Uterus (tissue), 4 donors: ENCODE measurements at places on chromosomes 12 and 14.

DNA sequence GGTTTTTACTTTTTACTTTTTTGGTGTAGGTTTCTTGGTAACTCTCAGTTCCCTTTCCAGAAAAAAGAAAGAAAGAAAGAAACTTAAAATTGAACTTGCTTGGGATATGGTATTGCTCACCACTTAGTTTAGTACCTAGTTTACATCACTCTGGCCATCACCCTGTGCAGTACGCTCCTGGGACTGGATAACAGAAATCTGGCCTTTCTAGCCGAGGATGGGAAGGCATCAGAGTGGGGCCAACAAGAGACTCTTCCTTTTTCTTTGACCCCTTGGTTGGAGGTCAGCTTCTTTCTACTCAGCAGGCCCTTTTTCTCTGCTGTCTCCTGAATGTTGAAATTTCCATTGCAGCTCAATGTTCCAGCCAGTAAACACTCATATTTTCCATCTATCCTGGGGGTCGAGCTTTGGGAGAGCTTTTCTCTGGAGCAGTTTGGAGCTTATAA, 156.6 kb downstream of the TGFB3 start:
- no peak for DNase-seq

DNA sequence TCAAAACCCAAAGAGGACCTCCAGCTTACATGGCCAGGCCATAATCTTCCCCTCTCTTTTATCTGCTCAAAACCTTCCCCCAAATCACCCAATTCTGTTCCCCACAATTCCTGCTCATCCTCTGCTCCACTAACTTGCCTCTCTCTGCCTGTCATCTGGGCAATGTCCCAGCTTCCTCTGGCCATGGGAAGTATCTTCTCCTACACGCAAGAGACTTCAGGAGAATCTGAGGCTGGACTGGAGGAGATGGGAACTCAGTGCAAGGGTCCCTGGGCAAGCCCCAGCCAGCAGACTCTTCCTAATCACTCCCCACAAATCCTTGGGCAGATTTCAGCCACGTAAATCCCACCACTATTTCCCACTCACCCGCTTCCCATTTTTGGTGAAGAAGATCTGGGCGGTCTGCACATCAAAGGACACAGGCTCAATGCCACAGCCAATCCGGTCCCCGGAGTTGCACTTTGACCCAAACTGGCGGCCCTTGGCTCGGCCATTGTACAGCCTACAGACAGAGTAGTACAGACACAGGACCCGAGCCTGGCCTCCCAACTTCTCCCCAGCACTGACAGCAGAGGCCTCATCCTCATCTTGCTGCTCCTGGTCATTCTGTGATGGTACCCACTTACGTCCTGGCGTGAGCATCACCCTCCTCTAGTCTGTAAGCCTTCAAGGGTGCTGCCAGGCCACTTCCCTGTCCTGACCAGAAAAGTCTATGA, 4.7 kb downstream of the SPRYD3 start:
- DNase-seq = peak; percentile 34

- no peak for DNase-seq
Measured at GRCh38 chr14:87002776-87003175, 990.2 kb downstream of the GALC start.

- DNase-seq = peak; percentile 57
Measured at GRCh38 chr14:95389471-95390011, 69.8 kb upstream of the CLMN start.

DNA sequence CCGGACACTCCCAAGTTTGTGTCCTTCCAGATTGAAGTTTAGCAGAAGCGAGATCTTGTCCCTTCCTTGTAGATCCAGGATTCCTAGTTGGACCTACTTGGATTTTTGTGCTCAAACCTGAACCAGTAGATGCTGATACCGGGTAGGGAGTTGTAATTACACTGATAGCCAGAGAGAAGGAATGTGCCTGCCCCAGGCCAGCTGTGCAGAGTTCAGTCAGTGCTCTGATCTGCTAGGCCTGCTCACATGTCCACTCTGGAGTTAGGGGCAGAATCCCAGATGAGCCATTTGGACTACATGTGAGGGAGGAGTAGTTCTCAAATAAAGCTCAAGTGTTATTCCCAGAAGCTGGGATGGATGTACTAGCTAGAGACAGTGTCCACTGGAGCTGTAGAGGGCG, 65.7 kb downstream of the PRKCH start:
- DNase-seq = no peak

DNA sequence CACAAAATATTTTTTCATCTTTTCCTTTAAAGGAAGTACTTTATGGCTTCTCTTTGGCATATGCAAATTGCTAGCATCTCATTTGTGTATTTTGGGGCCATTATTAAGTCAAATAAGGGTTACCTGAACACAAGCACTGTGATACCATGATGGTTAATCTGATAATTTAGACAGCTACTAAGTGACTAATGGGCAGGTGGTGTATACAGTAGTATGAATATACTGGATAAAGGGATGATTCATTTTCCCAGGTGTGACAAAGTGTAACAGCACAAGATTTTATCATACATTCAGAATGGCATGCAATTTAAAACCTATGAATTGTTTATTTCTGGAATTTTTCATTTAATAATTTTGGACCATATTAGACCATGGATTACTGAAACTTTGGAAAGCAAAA, 27.2 kb upstream of the ANO4 start:
- no peak for DNase-seq

DNA sequence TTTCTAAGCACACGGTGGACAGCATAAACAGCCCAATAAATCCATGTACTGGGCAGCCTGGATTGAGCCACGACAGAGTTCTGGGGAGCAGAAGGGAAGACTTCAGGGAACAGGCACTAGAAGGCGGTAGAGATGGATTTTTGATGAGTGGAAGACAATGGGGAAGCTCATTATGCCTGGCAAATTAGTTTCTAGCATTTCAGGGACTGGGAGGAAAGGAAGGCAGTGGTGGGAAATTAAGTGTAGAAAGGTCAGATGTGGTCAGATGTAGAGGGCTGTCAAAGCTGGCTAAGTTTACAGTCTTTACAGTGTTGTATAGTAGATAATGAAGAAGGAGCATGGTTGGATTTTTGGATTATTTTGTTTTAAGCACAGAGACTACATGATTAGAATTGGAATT, 9.2 kb downstream of the EGLN3 start:
- no peak for DNase-seq
